ENCODE measurements at places on chromosomes 3 and 15.

- no peak for DNase-seq
These were observed 27.8 kb downstream of the STARD5 start for GRCh38 chr15:81296186-81296585.

DNA sequence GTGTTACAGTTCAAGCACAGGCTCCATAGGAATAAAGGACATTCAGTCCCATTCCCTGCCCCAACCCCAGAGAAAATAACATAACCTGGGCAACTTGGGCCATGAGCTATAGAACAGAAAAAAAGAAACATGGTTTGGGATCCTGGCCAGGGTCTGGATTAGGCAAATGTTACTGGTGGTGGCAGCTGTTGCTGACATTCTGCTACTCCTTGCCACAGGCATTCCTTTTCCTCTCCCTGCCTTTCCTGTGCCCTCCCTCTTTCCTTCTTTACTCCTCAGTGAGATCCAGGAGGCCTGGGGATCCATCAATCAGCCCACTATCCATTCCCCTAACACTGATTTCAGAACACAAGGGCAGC, 129.1 kb downstream of the NTRK3 start:
- DNase-seq = no peak

DNA sequence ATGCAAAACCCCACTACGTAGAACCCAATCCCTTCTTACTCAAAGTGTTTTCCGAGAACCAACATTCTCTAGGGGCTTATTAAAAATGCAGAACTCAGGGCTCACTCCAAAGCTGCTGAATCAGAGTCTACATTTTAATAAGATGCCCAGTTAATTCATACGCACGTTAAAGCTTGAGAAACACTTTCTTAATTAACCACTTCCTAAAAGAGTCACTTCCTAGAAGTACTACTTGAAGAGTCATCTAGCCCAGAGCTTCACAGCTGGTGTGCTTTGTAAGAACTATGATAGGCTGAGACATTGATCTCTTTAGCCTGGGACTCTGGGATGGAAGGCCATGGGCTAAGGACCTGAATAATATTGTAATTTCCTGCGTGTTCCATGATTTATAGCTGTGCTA, 9.0 kb downstream of the COL6A5 start:
- no peak for DNase-seq

GRCh38 chr3:146550743-146551510, 6.5 kb upstream of the PLSCR1 start:
- DNase-seq = no peak

DNA sequence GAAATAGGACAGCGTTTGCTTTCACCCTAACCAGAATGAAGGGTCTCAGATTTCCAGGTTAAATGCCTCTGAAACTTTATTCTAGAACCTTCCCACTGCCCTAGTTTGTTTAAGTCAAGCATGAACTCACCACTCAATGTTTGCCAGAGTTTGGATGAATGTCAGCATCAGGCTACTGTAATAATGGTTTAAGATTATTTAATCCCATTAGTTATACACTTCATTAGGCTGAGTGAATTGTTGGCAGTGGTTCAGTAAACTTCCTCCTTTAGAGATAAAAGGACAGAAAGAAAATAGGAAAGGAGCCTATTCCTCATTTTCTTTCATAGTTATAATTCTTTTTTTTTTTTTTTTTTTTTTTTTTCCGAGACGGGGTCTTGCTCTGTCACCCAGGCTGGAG, 401.9 kb upstream of the TPRG1 start:
- no peak for DNase-seq

DNA sequence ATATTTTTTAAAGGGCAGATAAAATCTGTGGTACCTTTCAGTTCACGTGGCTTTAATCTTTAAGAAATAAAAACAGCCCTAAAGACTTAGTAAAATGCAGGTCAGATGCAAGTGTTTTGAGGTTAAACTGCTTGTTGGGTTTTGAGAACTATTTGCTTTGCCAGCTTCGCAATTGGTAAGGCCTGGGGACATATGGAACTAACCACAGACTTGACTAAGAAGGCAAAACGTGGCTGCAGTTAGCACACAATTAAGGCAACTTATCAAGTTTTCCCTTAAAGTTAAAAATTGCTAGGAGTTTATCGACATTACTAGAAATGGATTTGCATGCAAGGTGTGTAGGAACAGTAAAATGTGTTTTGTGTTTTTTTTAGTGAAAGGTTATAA, 206.9 kb downstream of the ZNF385D start:
- no peak for DNase-seq

DNA sequence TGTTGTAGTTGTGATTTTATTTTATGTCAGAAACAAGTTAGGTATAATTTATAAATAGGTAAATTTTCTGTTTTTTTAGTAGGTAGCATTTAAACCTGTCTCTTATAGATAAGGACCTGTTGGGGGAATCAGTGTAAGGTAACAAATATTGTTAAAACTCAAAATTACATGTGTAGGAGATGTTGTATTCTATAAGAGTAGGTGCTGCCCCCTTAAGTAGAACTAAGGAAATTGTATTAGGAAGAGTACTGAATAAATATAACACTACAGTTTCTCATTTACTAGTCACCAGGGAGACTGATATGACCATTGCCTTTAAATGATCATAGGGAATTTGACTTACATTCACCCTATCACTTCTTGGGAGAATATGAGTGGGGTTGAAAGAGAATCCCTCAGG, 31.2 kb downstream of the SLC25A36 start:
- DNase-seq = no peak

DNA sequence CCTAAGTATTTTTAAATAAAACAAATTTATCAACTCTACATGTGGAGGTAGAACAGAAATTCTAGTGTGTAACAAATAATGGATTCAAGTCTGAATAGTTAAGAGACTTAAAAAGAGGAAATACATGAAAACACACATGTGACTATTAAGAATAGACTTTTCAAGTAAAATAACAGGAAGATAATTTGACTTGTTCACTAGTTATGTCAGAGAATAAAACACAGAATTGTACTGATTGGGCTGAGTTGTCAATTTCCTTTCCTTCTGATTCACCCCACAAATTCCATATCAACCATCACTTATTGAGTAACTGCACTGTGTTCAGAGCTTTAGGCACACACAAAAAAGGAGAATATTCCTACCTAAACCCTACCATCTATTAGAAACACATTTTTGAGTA, 557.2 kb downstream of the TUSC7 start:
- DNase-seq = no peak

GRCh38 chr3:174322789-174323188, 536.3 kb upstream of the NAALADL2 start:
- no peak for DNase-seq

GRCh38 chr15:51088585-51088984, 6.1 kb downstream of the TNFAIP8L3 start:
- DNase-seq = no peak

- no peak for DNase-seq
These were observed 59.2 kb downstream of the CACNA2D2 start for GRCh38 chr3:50444213-50444612.

DNA sequence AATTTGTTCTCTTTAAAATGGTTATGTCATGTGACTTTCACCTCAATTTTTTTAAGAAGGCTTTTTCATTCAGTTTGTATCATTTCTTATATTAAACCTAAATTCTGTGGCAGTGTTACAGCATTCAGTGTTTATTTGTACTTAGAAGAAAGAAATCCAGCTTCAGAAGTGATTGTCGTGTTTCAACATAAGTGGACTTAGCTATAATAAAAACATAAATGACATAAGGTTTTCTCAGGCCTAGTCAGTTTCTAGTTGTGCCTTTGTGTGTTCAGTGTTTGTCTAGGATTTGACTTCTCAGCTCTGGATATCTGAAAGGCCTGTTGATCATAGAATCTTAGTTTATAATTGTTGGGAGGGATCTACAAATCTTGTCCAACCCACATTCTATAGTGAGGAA, 80.5 kb downstream of the STT3B start:
- no peak for DNase-seq

DNA sequence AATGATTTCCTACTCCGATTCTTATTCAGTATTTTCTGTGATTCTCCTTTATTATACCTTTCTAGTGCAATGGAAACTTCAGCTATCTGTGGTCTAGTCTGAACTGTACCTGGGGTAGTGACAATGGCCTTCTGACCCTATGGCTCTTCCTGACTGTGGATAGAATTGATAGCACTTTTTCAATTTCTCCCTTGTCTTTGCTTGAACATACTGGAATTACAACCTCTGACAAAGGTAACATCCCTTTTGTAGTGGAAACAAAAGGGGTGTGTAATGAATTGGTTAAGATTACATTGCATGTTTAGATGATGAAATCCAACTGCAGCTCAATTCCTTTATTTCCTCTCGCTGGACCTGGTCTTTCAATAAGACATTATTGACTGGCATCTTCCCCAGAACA, 21.0 kb upstream of the SOX2 start:
- DNase-seq = no peak

DNA sequence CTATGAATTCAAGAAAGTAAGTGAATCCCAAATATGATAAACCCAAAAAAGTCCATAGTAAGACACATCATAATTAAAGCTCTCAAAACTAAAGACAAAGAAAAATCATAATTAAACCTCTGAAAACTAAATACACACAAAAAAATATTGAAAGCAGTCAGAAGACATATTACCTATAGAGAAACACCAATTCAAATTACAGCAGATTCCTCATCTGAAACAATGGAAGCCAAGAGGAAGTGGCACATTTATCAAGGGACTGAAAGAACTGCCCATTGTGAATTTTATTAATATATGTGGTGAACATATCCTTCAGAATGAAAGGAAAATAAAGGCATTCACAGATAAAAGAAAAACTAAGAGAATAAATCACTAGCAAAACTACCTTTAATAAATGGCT, 128.2 kb downstream of the SCAPER start:
- DNase-seq = no peak

DNA sequence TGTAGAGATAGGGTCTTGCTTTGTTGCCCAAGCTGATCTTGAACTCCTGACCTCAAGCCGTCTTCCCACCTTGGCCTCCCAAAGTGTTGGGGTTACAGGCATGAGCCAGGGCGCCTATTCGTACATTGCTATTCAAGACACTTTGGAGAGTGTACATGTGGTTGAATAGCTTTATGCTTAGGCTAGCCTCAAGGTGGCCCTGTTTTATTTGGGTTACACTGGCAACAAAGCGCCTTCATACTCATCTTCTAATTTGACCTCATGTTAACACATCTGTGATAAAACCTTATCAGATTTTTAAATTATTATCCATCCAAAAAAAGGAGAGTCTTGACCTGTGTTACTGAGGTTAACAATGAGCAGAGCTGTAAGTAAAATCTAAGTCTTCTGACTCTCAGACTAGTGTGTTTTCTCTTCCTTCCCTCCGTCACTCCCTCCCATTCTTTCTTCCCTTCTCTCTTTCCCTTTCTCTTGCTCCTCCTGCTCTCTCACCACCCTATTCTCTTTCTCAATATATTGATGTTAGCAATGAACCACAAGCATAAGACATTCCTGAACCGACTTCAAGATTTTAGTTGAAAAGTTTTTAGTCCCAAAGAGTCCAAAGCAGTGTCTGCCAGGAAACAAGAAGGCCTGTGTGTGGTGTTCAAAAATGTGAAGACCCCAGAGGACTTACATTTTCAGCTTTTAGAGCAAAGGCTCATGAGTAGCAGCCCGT, 603.7 kb upstream of the CFAP20DC start:
- DNase-seq = no peak

GRCh38 chr3:134330883-134331810, 43.1 kb downstream of the AMOTL2 start:
- DNase-seq = no peak

DNA sequence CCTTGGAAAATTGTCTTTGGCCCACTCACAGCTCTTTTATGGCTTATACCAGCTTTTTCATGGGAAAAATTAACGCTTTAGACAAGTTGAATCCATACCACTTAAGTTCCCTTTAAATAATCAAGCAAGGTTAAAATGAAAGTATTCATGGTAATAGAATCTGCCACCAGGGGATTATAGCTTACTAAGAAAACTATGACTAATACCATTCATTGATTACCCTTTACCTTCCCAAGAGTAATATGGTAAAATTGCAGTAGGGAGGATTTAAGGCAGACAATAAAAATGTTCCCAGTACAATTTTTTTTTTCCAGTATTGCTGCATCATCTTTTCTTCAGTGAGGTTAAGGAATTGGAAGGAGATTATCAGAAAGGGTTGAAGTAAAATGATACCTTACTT, 641.1 kb upstream of the NAALADL2 start:
- DNase-seq = no peak

DNA sequence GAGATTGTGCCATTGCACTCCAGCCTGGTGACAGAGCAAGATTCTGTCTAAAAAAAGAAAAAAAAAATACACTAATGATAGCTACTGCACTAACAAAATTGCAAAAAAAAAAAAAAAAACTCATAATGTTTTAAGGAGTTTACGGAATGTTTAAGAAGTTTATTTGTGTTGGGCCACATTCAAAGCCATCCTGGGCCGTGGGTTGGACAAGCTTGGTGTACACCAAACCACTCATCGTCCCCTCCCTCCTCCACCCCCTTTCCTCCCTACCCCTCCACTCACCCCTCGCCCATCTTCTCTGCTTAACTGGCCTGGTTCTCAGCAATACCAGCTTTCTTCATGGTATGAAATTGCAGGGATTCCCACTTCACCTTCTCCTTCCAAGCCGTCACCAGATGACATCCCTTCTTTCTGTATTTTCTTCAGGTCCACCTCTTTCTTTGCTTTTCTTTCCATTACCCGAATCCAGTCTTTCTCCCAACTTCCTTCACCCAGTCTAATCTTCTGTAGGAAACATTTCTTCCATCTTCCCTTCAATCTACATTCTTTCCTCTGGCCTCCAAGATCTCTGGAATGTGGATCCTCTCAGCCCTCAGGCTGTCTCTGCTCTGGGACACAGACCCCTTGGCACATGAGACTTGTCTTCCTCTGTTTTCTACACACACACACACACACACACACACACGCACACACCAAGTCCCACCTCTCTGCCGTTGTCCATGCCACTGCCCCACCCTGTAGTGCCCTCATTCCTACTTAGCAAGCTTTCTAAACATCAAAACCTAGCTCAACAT, 3.5 kb upstream of the MESP1 start:
- no peak for DNase-seq

- no peak for DNase-seq
These were observed 519.2 kb downstream of the EPHB1 start for GRCh38 chr3:135314237-135314636.

DNA sequence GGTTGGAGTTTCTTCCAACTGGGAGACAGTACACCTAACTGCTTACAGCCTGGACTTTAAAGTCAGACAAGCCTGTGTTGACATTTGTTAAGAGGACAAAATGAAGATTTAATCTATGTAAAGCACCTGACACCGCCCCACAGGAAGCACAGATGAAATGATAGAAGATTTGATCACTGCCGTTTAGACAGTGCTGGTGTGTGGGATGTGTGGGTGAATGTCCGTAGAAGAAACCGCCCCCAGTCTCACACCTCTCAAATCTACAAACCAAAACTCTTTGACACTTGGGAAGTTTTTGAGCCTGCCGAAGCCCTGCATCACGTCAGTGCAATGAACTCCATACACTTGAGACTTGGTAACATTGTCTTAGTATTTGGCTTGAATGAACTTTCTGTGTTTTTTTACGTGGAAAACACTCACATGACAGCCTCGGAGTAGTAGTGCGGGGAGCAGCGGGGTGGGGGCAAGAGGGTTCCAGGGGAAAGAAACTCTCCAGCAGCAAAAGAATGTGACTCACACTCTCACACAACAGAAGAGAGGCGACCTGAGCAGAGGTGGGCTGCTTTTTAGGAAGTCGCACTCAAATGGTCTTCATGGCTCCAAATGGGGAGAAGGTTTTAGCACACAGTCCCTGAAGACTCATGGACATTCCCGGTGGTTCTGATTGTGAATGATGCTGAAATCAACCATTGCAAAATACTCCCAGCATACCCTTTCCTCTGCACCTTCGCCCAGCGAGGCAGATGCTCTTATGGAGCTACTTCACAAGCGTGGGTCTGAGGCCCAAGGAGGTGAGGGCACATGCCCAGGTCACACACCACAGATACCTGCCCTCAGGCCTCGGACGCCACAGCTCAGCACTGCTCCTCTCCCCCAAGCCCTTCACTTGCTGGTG, 79.2 kb downstream of the SRGAP3 start:
- no peak for DNase-seq

All from NCI-H2171 (cell line).